Neural crest cell (in vitro differentiated cells): ENCODE measurements at places on chromosomes 6 and 20.

DNA sequence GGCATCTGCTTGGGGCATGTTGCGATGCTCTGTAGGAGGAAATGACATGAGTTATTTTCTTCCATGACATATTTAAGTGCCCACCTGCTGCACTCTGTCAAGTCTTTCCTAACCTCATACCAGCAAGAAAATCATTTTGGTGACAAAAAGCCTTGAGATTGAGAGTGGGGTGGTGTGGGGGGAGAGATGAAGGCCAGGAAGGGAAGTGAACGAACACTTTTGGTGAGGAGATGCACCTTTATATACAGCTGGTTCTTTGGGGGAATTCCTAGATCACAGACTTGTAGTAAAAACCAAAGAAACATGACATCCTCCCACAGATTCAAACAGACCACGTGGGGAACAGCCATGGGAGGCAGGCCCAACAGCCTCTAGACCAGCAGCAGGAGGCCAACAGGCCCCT lies 26.1 kb downstream of the NCOA5 start:
- H3K4me1 ChIP-seq = peaks cover 11% of the 10 kb centered on the region
- H3K4me3 ChIP-seq = no peak overlapping the region
- no peak overlapping the region for H3K27ac ChIP-seq
- no peak for DNase-seq
- H3K36me3 ChIP-seq = peaks cover 39% of the 10 kb centered on the region

DNA sequence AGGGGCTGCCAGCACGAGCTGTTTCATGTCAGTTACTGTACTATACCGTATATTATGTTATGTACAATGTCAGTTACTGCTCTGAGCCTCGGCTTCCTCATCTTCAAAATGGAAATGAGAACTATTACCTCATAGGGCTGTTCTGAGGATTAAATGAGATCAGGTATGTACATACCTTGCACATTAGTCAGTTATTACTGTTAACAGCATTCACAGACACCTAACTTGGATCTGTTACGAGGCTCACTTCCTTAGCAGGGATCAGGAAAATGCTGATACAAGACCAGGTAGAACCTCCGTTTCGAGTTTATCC lies 69.7 kb upstream of the TBC1D7 start:
- no peaks in the 10 kb centered on the region for H3K36me3 ChIP-seq
- peaks cover 5% of the 10 kb centered on the region for H3K4me1 ChIP-seq
- no peaks in the 10 kb centered on the region for H3K27me3 ChIP-seq
- no peak overlapping the region for H3K27ac ChIP-seq
- no peak for DNase-seq
- H3K4me3 ChIP-seq = no peak overlapping the region

DNA sequence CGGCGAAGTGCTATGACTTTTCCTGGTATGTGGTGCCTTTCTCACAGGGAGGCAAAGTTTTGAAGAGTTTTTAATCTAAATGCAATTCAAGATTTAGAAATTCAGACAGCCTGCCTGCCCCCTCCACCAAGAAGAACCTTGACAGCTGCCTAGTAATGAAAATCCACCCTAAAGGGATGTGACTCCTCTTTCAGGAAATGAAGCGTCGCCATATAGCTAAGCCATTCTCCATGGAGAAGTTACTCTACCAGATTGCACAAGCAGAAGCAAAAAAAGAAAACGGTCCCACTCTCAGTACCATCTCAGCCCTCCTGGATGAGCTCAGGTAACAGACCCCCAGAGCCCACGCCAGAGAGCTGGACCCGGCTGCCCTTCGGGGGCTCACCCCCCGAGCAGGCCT lies 150.1 kb downstream of the DTNBP1 start:
- DNase-seq = no peak
- H3K4me3 ChIP-seq = no peak overlapping the region
- peaks cover 27% of the 10 kb centered on the region for H3K36me3 ChIP-seq
- no peaks in the 10 kb centered on the region for H3K27me3 ChIP-seq
- H3K27ac ChIP-seq = peak overlapping the region; percentile 78
- peaks cover 10% of the 10 kb centered on the region for H3K4me1 ChIP-seq

GRCh38 chr20:39338469-39339376 lies 376.6 kb downstream of the DHX35 start:
- no peak for DNase-seq
- no peaks in the 10 kb centered on the region for H3K27me3 ChIP-seq
- H3K27ac ChIP-seq = peak overlapping the region; percentile 29
- H3K36me3 ChIP-seq = no peaks in the 10 kb centered on the region
- H3K4me3 ChIP-seq = no peak overlapping the region

DNA sequence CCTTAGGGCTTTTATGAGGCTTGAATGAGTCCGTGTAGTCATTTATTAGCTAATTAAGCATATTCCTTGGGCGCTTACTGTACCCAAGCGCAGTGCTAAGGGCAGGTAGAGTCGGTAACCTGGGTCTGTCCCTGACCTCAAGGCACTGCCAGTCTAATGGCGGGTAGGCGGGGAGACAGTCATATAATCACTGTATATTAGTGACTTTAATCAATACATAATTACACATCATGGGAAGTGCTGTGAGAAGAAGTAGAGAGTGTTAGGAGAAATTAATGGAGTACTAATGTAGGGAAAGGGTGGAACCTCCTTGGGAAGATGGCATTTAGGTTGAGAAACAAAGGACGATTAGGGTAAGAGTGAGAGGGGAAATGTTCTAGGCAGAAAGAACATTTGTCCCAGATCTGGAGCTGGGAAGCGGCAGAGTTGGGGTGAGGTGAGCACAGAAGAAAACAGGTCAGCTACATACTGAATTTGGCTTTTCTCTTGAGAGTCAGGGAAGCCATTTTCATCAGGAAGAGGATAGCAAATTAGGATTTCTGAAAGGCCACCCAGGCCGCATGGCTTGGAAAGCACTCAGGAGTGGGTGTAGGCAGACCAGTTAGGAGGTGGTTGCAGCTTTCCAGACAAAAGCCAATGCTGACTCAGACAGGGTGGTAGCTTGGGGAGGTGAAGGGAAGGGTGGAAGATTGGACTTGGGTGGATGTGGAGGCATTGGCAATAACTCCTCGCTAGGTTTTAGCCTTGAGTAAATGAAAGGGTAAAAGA lies 954 bp upstream of the BLCAP start:
- peaks cover 3% of the 10 kb centered on the region for H3K27me3 ChIP-seq

- H3K27ac ChIP-seq = no peak overlapping the region
- H3K36me3 ChIP-seq = peaks cover 10% of the 10 kb centered on the region
- H3K27me3 ChIP-seq = no peaks in the 10 kb centered on the region
- peaks cover 8% of the 10 kb centered on the region for H3K4me1 ChIP-seq
- DNase-seq = no peak
Measured at GRCh38 chr6:148954461-148954860, 207.6 kb downstream of the UST start.

GRCh38 chr6:7899889-7900213 lies 10.7 kb downstream of the TXNDC5 start:
- DNase-seq = no peak
- no peaks in the 10 kb centered on the region for H3K27me3 ChIP-seq
- no peak overlapping the region for H3K4me3 ChIP-seq
- H3K4me1 ChIP-seq = no peaks in the 10 kb centered on the region
- H3K36me3 ChIP-seq = peaks cover 16% of the 10 kb centered on the region

DNA sequence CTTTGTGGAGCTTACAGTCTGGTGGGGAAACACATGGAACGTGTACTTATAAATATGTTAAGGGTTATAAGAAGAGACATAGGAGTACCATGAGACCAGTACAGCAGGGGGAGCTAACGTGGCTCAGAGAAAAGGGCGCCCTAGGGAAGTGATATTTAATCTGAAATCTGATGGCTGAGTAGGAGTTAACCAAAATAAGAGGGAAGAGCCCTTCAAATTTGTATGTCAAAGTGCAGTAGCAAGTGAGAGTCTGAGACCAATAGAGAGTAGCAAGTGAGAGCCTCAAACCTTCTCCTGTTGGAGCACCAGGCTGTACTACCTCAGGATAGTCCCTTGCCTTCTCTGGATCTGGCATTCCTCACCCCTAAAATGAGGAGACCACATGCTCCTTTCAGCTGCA lies 6.1 kb upstream of the PKIG start:
- H3K4me1 ChIP-seq = peaks cover 43% of the 10 kb centered on the region
- H3K27ac ChIP-seq = no peak overlapping the region
- no peak overlapping the region for H3K4me3 ChIP-seq
- no peaks in the 10 kb centered on the region for H3K27me3 ChIP-seq
- no peaks in the 10 kb centered on the region for H3K36me3 ChIP-seq

GRCh38 chr6:47165918-47166317 lies 123.8 kb upstream of the ADGRF1 start:
- H3K36me3 ChIP-seq = no peaks in the 10 kb centered on the region
- H3K4me1 ChIP-seq = peaks cover 4% of the 10 kb centered on the region
- no peak overlapping the region for H3K4me3 ChIP-seq
- H3K27ac ChIP-seq = no peak overlapping the region
- no peaks in the 10 kb centered on the region for H3K27me3 ChIP-seq

DNA sequence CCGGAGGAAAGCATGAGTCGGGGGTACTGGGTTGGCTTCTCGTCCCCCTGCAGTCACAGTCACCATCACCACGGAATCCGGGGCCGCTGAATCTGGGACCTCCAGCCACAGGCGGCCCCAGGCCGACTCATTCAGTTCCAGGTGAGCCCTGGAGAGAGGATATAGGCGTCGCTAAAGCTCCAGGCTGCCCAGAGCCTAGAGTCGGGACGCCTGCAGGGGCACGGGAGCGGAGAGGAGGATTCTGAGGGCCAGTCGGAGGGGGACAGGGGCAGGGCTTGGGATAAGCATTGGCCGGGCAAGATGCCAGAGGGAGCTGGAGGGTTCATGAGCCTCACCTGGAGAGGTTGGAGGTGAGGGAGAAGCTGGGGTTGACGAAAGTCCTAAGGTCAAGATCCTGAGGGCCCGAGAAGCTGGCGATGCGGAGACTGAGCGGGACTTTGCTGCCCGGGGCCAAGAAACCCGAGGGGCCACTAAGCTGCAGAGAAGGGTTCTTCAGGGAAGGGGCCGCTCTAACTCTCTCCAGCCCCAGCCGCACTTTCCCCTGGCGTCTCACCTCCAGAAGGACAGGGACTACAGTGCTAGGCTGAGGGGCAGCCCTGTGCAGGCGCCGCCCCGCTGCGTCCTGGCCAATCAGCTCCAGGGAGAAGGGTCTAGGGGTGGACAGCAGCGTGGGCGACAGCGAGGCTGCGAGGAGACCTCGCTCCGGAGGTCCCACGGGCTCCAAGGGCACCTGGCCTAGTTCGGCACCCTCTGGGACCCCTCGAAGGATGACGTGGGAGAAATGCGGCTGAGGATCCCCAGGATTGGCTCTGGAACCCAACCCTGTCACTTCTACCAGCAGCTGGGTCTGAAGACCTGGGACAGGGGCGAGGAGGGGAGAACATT lies 3.7 kb downstream of the SAPCD1 start:
- no peak for DNase-seq
- peak overlapping the region; percentile 60 for H3K4me3 ChIP-seq
- no peak overlapping the region for H3K27ac ChIP-seq
- H3K36me3 ChIP-seq = peaks cover 13% of the 10 kb centered on the region
- H3K27me3 ChIP-seq = no peaks in the 10 kb centered on the region

DNA sequence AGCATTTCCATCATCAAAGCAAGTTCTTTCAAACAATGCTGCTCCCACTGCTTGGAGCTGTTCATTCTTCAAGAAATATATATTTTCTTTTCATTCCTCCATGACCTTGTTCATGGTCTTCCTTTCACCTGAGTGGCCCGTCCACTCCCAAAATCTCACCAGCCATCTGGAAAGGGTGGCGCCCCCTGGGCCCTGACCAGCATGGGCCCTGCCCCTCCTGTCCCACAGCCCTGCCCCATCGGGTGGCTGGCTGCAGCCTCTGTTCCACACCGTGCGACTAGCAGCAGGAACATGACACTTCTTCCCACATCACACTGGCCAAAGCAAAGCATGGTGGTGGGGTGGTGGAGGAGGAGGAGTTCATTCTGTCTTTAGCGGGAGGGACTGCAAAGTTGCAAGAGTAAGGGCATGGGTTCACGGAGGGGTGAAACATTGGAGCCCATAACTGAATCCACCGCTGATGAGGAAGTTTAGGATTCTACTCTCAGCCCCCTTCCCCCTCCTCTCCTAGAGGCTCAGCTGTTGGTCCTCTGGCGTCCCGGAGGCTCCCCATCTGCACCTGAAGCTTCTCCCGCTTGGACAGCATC lies 195.2 kb upstream of the SLC24A3 start:
- no peaks in the 10 kb centered on the region for H3K4me1 ChIP-seq
- DNase-seq = no peak
- no peak overlapping the region for H3K4me3 ChIP-seq
- H3K27me3 ChIP-seq = peaks cover 6% of the 10 kb centered on the region

GRCh38 chr20:40986774-40987173 lies 41.8 kb upstream of the TOP1 start:
- H3K27ac ChIP-seq = no peak overlapping the region
- H3K4me3 ChIP-seq = no peak overlapping the region
- no peaks in the 10 kb centered on the region for H3K27me3 ChIP-seq
- no peaks in the 10 kb centered on the region for H3K36me3 ChIP-seq
- H3K4me1 ChIP-seq = peaks cover 6% of the 10 kb centered on the region

GRCh38 chr20:58702859-58703648 lies 10.5 kb downstream of the NPEPL1 start:
- H3K4me3 ChIP-seq = no peak overlapping the region
- DNase-seq = no peak
- peaks cover 23% of the 10 kb centered on the region for H3K36me3 ChIP-seq
- no peaks in the 10 kb centered on the region for H3K27me3 ChIP-seq
- H3K4me1 ChIP-seq = no peaks in the 10 kb centered on the region

DNA sequence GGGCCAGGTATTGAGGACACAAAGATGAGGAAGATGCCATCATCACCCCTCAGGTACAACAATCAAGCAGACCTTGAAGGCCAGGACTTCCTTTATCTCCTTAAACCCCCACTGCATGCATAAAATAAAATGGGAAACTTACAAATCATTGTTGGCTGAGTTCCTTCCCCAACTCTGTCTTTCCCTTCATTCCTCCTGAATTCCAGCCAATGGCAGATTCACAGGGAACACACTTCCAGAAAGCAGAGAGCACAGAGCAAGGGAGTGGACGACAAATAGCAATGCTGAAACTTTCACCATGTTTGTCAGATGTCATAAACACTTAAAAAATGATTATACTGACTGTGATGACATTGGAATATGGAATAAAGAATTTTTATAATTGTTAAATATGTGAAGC lies 37.3 kb upstream of the NXT1 start:
- no peaks in the 10 kb centered on the region for H3K4me1 ChIP-seq
- DNase-seq = no peak

GRCh38 chr6:52362443-52363227 lies 684 bp downstream of the PAQR8 start:
- DNase-seq = peak; percentile 16
- peak overlapping the region; percentile 92 for H3K27ac ChIP-seq
- H3K36me3 ChIP-seq = peaks cover 3% of the 10 kb centered on the region
- peaks cover 16% of the 10 kb centered on the region for H3K27me3 ChIP-seq

DNA sequence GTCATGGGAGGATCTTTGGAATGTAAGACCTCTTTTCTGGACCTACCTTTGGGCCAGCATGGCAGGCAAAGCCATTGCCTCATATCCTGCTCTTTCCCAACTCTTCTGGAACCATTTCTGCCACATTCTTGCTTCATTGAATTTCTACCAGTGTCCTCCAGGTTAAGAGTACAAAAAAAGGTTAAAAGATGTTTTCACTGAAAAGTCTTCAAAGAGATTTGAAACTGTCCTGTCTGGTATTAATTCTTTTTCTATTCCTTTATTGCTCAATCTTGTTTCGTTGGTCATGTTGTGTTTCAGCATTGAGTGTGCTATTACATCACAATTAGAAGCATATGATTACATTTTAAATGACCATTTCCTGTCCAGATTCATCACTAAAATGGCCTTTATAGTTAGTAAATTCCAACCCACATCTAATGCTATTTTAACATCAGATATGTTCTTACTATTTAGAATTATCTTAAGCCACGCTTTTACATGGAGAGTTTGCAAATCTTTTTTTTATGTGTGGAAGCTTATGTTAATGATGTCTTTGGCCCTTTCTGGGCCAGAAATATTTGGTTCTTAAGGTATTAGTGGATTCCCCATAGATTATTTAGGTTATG lies 450.9 kb downstream of the GJA1 start:
- no peak overlapping the region for H3K4me3 ChIP-seq
- H3K36me3 ChIP-seq = no peaks in the 10 kb centered on the region
- H3K27me3 ChIP-seq = no peaks in the 10 kb centered on the region
- DNase-seq = no peak
